ENCODE measurements at places on chromosomes 7 and 10.

DNA sequence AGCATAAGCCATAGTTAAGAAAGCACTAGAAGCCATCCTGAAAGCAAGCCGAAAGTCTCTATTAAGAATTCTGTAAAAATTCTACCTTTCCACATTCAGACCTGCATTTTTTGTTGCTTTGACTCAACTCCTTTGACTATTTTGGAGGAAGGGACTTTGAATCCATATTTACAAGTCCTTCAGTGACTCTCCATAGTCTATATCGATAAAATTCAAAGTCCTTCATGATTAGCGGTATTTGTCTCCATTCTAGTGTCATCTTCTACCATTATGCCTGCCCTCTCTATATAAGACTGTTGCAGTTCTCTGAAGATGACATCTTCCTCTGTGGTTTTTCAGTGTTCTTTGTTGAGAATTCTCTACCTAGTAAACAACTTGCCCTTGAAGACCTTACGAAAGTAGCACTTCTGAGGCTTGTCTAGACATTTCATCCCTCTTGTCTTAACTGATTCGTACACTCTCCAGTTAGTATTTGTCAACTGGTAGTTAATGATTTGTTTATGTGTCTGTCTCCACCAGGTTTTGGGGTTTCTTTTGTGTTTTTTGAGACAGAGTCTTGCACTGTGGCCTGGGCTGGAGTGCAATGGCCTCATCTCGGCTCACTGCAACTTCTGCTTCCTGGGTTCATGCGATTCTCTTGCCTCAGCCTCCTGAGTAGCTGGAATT lies 1.7 kb downstream of the CCSER2 start:
- H3K4me3 ChIP-seq = no peak overlapping the region
- H3K4me1 ChIP-seq = peaks cover 29% of the 10 kb centered on the region
- H3K27ac ChIP-seq = no peak overlapping the region
- no peak for DNase-seq
- H3K36me3 ChIP-seq = no peaks in the 10 kb centered on the region
- H3K27me3 ChIP-seq = no peaks in the 10 kb centered on the region

DNA sequence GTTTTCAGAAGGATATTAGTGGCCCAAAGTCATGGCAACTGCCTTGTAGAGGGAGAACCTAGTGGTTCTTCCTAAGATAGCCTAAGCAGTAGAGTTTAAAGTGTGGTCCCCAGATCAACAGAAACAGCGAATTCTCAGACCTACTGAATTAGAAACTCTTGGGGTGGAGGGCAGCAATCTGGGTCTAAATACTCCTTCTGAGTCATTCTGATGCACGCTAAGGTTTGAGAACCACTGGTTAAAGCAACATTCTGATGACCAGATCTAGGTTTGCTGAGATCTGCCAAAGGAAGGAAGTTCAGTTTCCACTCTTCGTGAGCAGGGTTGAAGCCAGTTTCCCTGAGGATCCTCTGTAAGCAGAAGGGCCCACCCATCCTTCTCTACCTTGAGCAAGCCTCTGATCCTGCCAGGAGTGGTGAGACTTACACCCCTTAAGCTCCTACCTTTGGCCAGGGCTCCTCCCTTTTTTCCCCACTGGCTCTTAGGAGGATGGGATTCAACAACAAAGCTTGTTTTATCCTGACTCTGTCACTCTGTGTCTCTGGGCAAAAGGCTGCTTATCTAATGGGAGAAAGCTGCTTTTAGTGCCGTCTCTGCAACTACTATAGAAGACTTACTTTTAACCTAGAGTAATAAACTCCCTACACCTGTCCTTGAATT lies 26.8 kb upstream of the TRUB1 start:
- DNase-seq = no peak
- no peaks in the 10 kb centered on the region for H3K36me3 ChIP-seq
- H3K27me3 ChIP-seq = no peaks in the 10 kb centered on the region

- H3K27me3 ChIP-seq = no peaks in the 10 kb centered on the region
- no peaks in the 10 kb centered on the region for H3K4me1 ChIP-seq
- H3K4me3 ChIP-seq = no peak overlapping the region
- no peak overlapping the region for H3K27ac ChIP-seq
- no peaks in the 10 kb centered on the region for H3K36me3 ChIP-seq
Observed at GRCh38 chr7:83267141-83267631, 104.5 kb upstream of the PCLO start.

- no peak overlapping the region for H3K27ac ChIP-seq
- no peaks in the 10 kb centered on the region for H3K27me3 ChIP-seq
- DNase-seq = no peak
- no peaks in the 10 kb centered on the region for H3K4me1 ChIP-seq
- no peak overlapping the region for H3K4me3 ChIP-seq
Observed at GRCh38 chr7:24914465-24914859, 65.5 kb downstream of the OSBPL3 start.

DNA sequence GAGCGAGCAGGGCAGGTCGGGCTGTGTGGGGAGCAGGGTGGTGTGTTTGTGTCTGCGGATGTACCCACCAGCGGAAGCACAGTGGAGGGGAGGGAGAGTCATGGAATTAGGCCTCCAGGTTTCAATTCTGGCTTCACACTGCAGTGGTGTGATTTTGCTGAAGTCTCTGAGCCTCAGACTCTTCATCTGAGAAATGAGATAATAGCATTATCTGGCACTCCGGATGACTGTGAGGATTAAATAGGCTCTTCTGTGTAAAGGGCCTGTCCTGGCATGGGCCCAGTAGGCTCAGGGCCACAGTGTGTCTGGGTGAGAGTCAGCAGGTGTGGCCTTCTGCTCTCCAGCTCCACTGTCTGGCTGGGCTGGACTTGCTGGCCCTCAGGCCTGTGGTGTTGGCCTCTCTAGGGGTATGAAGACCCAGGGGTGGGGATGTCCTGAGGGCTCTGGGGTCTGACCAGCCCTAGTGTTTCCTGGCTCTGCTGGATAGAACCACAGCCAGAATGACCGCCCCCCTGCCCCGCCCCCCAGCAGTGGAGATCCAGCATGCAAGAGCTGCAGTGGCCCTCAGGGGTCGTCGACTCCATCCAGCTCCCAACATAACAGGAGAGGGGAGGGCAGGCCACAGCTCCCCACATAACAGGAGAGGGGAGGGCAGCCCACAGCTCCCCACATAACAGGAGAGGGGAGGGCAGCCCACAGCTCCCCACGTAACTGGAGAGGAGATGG lies 178.6 kb downstream of the RPS24 start:
- H3K27ac ChIP-seq = no peak overlapping the region
- no peak overlapping the region for H3K4me3 ChIP-seq
- no peaks in the 10 kb centered on the region for H3K36me3 ChIP-seq
- H3K27me3 ChIP-seq = peaks cover 4% of the 10 kb centered on the region
- H3K4me1 ChIP-seq = no peaks in the 10 kb centered on the region

GRCh38 chr7:86931439-86931838 lies 128.0 kb downstream of the ELAPOR2 start:
- H3K4me3 ChIP-seq = no peak overlapping the region
- H3K36me3 ChIP-seq = no peaks in the 10 kb centered on the region
- no peaks in the 10 kb centered on the region for H3K4me1 ChIP-seq
- DNase-seq = no peak

DNA sequence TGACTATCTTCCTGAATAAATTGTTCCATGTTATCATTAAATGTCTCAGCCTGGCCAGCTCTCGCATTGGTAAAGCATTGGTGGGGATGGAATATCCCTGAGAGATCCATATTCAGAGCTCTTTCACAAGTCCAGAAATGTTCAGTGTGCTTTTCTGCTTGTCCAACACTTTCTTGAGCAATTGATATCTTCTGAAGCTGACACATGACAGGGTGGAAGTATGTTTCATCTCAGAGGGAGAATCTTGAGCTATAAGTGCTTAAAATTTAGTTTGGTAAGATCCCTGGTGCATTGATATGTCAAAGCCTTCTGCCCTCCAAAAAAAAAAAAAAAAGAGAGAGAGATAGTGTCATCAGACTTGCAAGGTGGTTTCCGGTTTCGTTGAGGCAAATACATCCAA lies 7.4 kb downstream of the IFIT3 start:
- no peak overlapping the region for H3K4me3 ChIP-seq
- no peaks in the 10 kb centered on the region for H3K27me3 ChIP-seq
- H3K4me1 ChIP-seq = peaks cover 37% of the 10 kb centered on the region
- no peak for DNase-seq
